ENCODE measurements at places on chromosomes 5 and 9.

DNA sequence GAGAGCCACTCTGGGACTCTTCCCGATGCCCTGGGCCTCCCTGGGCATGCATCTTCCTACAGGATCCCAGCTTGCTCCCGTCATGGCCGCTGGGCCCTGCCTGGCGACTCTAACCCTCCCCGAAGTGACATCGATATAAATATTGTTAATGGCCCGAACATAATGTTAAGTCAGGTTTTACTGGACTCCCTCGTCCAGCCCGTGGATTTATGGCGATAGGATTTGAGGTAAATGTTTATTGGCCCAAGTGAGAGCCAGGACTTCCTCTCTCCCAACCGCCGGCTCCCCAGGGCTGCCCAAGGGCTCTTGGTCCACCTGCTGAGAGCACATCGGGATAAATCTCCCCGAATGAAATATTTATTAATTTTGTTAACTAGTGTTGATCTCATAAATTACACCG is 246.3 kb downstream of the PBX3 start:
- DNase-seq: no peak

DNA sequence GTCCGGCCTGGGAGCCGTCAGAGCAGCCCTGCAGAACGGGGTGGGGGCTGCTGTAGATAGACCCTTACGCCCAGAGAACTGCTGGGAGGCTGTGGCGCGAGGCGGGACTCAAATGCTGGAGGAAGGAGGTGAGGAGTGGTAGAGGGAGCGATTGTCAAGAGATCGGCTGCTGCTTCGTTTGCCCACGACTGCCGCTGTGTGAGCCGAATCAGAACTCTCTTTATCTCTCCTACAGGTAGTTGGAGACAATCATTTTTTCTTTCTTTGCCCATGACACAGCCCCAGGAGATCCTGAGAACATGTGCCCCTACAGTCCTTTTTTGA is 456 bp downstream of the ZNF79 start:
- DNase-seq: no peak

DNA sequence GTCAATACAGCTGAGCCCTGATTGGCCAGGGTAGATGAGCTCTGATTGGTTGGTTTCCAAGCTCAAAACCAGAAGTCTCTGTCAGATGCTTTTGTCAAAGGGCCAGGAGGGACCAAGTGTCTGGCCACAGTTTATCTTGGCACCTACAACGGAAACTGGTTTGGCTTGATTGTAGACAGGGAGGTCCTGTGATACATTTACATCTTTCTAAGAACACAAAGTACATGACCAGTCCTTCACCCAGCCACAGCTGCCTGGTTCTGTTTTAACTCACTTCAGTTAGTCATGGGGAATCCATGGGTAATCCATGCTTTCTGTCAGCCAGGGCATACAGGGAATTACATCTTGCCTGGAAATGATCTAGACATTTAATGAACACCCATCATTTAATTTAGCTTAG is 171.2 kb downstream of the SLC12A2 start:
- no peak for DNase-seq

DNA sequence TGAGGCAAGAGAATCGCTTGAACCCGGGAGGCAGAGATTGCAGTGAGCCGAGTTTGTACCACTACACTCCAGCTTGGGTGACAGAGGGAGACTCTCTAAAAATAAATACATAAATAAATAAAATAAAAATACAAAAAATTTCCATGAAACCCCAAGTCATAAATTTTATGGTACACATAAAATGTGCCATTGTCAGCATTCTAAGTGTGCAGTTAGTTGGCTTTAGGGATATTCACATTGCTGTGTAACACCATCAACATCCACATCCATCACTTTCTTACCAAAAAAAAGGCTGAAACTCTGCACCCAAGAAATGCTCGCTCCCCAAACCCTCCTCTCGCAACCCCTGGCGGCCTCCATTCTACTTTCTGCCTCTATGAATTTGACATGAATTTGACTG is 135.2 kb downstream of the GAPVD1 start:
- no peak for DNase-seq

GRCh38 chr5:143023411-143024096 is 253.4 kb downstream of the ARHGAP26 start:
- DNase-seq: peak; percentile 41

GRCh38 chr5:71971862-71972261 is 135.4 kb upstream of the MAP1B start:
- no peak for DNase-seq

DNA sequence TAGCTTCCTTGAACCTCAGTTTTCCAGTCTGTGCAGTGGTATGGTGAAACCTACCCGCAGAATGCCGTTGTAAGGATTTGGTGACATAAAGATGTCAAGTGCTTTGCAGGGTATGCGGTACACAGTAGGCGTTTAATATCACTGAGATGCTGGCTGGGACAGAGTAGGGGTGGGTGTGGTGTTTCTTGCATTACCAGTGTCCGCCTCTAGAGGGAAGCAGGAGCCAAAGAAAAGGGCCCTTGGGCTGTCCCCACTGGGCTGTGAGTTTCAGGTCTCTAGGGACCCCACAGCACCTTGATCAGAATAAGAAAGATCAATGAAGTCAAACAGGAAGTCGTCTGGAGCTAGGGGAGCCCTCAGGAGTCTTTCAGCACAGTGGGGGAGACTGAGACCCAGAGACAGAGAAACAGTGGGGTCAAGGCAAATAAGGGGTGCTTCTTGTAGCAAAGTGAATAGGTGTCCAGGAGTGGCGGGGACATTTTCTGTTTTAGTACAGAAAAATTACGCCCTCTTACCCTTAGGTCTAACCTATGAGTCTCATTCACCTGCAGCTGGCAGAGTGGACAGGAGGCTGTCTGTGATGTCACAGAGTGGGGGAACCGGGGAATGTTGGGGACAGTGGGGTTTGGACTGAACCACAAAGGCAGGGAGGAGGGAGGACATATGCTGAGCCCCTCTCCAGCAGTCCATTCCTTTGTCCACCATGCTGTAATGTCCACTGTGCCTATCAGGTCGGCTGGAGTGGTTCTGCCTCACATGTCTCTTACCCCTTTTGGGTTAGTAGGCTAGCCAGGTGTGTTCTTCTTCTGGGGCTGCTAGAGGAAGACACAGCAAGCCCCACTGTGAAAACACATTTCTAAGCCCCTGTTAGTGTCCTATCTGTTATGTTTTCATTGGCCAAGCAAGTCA is 4.7 kb upstream of the TEX53 start:
- peak; percentile 48 for DNase-seq

DNA sequence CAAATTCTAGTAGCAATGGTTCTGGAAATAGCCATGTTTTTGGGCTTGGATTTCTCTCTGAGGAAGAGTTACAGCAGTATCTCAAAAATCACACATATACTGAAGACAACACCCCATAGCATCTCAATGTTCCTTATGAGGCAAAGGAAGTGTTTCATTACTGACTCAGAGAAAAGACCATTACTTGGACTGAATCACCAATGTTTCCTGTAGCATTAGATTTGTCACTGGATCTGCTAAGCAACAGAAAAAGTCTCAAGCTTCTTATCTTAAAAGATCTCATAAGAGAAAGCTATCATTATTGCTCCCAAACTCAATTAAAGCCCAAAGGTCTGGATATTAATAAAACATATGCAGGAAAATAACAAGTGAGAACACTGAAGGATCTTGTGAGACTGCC is 272.4 kb downstream of the ADAMTS6 start:
- DNase-seq: no peak

GRCh38 chr5:61617039-61617438 is 285.0 kb downstream of the ZSWIM6 start:
- no peak for DNase-seq

GRCh38 chr5:113255579-113256386 is 179.0 kb downstream of the TSSK1B start:
- no peak for DNase-seq

DNA sequence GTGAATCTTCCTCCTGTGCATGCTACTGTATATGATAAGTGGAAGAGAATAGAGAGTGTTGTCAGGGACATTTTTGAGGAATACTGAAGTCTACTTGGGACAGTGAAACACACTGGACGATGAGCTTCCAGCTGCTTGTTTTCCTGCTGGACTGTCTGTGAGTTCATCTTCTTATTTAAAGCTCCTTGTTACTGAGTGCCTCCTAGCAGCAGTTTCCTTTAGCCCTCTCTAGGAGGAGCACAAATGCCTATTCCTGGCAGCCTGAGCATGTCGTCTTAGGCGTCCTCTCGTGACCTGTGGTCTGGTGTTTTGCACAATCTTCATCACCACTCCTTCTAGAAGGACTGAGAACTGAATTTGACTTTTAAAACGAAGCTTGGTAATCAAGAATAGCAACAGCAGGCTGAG is 43.8 kb downstream of the ANKRD33B start:
- DNase-seq: peak; percentile 17

DNA sequence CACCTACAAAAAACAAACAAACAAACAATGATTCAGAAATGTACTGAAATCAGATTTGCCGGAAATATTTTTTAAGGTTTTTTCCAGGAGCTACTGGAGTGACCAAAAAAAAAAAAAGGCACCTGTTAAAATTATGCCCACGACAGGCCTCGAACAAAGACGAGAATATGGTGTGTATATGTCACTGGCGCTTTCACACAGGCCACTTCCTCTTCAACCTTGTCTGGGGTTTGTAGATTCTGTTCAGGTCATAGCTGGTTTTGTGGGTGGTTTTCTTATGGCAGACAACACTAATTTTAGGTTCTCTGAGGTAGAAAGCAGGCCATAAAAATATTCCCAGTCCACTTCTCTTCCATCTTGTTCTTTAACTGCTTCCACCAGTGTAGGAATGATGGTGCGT is 7.0 kb downstream of the NDUFB6 start:
- no peak for DNase-seq

GRCh38 chr5:8362495-8362894 is 493.5 kb downstream of the MTRR start:
- DNase-seq: no peak

GRCh38 chr5:180523629-180524466 is 29.7 kb downstream of the CNOT6 start:
- no peak for DNase-seq

DNA sequence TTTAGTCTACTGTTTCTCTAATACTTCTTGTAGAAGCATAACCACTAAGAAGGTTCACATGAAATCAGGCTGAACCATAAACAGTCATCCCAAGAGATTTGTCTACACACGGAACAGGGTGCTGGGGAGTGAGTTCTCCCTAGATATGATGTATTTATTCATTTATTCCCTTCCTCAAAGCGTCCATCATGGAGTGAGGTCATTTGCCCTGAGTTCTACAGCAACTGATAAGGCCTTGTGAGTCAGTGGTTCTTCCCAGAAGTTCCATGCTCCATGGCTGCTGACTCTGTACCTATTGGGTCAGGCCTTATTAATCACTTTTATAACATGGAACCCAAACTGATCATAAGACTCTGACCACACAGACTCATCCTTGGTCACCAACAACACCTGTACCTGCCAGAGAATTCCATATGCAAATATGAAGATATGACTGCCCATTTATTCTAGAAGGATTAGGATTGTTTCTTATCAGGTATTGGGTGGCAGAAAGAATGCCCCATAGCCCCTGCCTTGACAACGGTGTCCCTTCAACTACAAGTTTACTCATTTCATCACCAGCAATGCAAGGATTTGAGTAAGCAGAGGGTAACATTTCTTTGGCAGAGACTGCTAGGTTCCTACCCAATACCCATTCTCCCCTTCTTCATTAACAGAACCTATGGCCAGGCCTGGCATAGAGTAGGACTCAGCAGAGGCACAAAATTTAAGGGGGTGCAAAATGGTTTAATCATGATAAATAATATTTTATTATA is 118.1 kb downstream of the LHFPL2 start:
- no peak for DNase-seq

- no peak for DNase-seq
Observed at GRCh38 chr5:179727106-179727505, 5.5 kb upstream of the MAML1 start.

DNA sequence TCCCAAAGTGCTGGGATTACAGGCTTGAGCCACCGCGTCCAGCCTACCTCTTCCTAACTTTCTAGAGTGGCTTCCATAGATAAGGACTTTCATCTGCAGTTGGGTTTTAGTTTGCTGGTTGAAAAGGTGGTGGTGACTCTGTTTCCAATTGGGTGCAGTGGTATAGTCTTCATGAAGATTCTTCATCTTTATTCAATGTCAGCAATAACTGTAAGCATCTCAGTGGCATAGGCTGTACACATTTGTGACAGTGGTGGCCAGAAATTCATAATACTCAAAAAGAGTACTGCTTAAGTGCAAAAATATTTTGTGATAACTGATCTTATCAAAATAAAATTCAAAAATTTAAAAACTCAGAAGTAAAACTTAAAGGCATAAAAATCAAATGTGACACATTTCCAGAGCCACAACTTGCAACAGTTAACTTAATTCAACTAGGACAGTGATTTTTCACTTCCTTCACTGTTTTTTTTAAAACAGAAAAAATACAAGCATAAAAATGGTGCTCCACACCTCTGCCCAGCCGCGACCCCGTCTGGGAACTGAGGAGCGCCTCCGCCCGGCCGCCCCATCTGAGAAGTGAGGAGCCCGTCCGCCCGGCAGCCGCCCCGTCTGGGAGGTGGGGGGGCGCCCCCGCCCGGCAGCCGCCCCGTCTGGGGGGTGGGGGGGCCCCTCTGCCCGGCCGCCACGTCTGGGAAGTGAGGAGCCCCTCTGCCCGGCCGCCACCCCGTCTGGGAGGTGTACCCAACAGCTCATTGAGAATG is 56.4 kb upstream of the CDK5RAP2 start:
- DNase-seq: no peak

GRCh38 chr9:87661241-87661640 is 64.7 kb upstream of the CTSL start:
- no peak for DNase-seq

- DNase-seq: no peak
Observed at GRCh38 chr9:26694381-26695297, 198.0 kb downstream of the CAAP1 start.

DNA sequence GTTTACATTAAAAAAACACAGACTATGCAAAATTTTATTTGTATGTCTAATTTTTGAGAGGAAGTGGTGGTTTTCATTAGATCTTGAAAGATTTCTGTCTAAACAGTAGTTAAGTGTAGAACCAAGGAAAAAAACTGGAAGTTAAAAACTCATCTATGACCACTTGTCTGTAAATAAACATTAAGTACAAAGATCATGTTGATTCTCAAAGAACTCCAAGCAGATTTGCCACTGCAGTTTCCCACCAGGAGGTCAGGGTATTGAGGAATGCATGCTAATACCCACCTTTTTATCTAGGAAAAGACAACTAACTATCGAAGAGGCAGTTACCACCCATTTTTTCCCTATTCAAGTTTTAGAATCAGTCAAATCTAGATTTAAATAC is 1.9 kb downstream of the STOM start:
- DNase-seq: no peak

- no peak for DNase-seq
Observed at GRCh38 chr5:77180167-77181081, 30.1 kb upstream of the PDE8B start.

DNA sequence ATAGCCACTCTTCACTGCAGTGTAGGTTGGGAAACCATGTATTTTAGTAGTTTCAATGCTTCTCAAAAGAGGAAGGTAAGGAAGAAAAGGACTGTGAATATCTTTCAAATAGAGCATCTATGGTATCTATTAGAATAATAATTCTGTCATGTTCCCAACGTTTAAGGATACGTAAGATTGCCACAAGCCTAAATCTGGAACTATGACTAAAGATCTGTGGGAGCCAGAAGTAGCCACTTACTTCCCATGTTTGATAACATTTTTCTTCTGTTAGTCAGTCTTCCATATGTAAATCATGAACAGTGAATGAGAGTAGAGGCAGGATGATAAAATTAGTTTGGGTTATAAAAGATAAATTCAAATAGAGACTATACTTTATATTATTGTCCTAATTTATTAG is 16.3 kb upstream of the MROH2B start:
- no peak for DNase-seq
